ENCODE measurements at places on chromosomes 2 and 18. TPM values are rescaled to one million over a fixed set of nuclear protein-coding genes. Genes with fewer than 3 reads are reported as not detected.

Gene CD302
- total RNA-seq: 5.2 TPM

Gene CPS1
- total RNA-seq: 30.0 TPM

Gene ZC3H15
- total RNA-seq: 55.7 TPM

Gene LIMS3
- 4.2 TPM for total RNA-seq

Gene AQP12A
- total RNA-seq: not detected

Gene NCKAP5
- 0.76 TPM for total RNA-seq

Gene EFHD1
- 2.7 TPM for total RNA-seq

Gene GKN2
- not detected for total RNA-seq

Gene TMEM163
- total RNA-seq: 0.76 TPM

Gene TRIM43
- total RNA-seq: not detected

Gene KCTD18
- total RNA-seq: 24.4 TPM

Gene INPP5D
- 0.59 TPM for total RNA-seq

Gene SLC4A5
- 0.30 TPM for total RNA-seq

Gene BMP10
- total RNA-seq: not detected

Gene DYNC1I2
- 137 TPM for total RNA-seq

Gene SPEG
- total RNA-seq: 87.2 TPM

Gene HOXD8
- total RNA-seq: 0.46 TPM

Gene HMSD
- not detected for total RNA-seq

Gene NYAP2
- total RNA-seq: not detected

Gene TBR1
- not detected for total RNA-seq

Gene CPLX4
- not detected for total RNA-seq

Gene NXPH2
- 0.33 TPM for total RNA-seq

Gene ALPG
- total RNA-seq: not detected

Gene OSR1
- total RNA-seq: 11.6 TPM

Gene IL1RL2
- 1.6 TPM for total RNA-seq

Gene SMARCAL1
- total RNA-seq: 22.2 TPM

Gene COX5B
- total RNA-seq: 166 TPM

Gene ZC3H8
- total RNA-seq: 7.4 TPM

Gene GFPT1
- total RNA-seq: 92.2 TPM

Gene CD28
- not detected for total RNA-seq

Gene FOXI3
- not detected for total RNA-seq

Gene CDH19
- total RNA-seq: 0.33 TPM

Gene RGPD4
- not detected for total RNA-seq

Gene ABCG8
- not detected for total RNA-seq

Gene LYPD6B
- 0.10 TPM for total RNA-seq

Gene FAM124B
- total RNA-seq: 0.33 TPM

Gene IL36RN
- total RNA-seq: not detected

Gene ALLC
- not detected for total RNA-seq

Gene LRP2
- not detected for total RNA-seq

Gene MATN3
- total RNA-seq: 3.4 TPM

Gene ANKRD62
- not detected for total RNA-seq

Gene HRH4
- 0.07 TPM for total RNA-seq

Gene KIF5C
- total RNA-seq: 0.10 TPM

Gene AMER3
- not detected for total RNA-seq
